CD4-positive, alpha-beta memory T cell (primary cell): ENCODE measurements at places on chromosomes 1 and 21.
A peak's percentile ranks its signal among the peaks of the same experiment; 100 is the strongest.

GRCh38 chr1:244241438-244241837, 190.4 kb downstream of the ZBTB18 start:
- no peaks in the 10 kb centered on the region for H3K4me1 ChIP-seq
- no peak for DNase-seq
- no peak overlapping the region for H3K4me3 ChIP-seq
- H3K27ac ChIP-seq: no peak overlapping the region
- H3K27me3 ChIP-seq: no peaks in the 10 kb centered on the region

GRCh38 chr1:156684227-156684782, 7.1 kb upstream of the NES start:
- H3K36me3 ChIP-seq: no peaks in the 10 kb centered on the region
- H3K27me3 ChIP-seq: peaks cover 13% of the 10 kb centered on the region
- no peak overlapping the region for H3K4me3 ChIP-seq
- DNase-seq: no peak
- H3K4me1 ChIP-seq: peaks cover 13% of the 10 kb centered on the region

DNA sequence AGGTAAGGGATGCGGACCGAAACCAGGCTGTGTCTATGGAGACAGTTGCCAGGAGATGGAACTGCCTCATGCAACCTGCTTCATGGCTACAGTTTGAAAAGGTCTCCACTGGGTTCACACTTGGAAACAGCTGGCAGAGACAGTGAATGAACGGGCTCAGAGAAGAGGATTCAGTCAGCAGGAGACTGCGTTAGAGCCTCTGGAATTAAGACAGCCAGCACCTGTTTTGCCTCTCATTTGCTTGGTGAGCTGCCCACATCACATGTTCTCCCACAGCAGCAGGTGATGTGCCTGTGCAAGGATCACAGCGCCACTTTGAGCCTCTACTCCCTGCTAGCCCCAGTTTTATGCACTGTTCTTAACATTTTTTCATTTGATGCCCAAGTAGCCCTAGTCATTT, 321.0 kb downstream of the PLPP3 start:
- no peaks in the 10 kb centered on the region for H3K27me3 ChIP-seq
- H3K4me1 ChIP-seq: no peaks in the 10 kb centered on the region
- H3K4me3 ChIP-seq: no peak overlapping the region
- DNase-seq: no peak

GRCh38 chr1:110007046-110007830, 22.7 kb downstream of the AHCYL1 start:
- H3K27me3 ChIP-seq: no peaks in the 10 kb centered on the region
- no peak overlapping the region for H3K4me3 ChIP-seq
- peaks cover 23% of the 10 kb centered on the region for H3K4me1 ChIP-seq

- no peaks in the 10 kb centered on the region for H3K27me3 ChIP-seq
- H3K36me3 ChIP-seq: peaks cover 40% of the 10 kb centered on the region
- peak; percentile 65 for DNase-seq
- H3K4me1 ChIP-seq: peaks cover 16% of the 10 kb centered on the region
- no peak overlapping the region for H3K4me3 ChIP-seq
Observed at GRCh38 chr1:36342426-36343185, 19.2 kb upstream of the EVA1B start.

GRCh38 chr1:6397844-6398441, 4.4 kb upstream of the ACOT7 start:
- no peaks in the 10 kb centered on the region for H3K27me3 ChIP-seq
- no peak overlapping the region for H3K4me3 ChIP-seq
- H3K36me3 ChIP-seq: no peaks in the 10 kb centered on the region
- DNase-seq: no peak
- no peak overlapping the region for H3K27ac ChIP-seq
- H3K4me1 ChIP-seq: peaks cover 14% of the 10 kb centered on the region

- no peaks in the 10 kb centered on the region for H3K27me3 ChIP-seq
- peaks cover 84% of the 10 kb centered on the region for H3K4me1 ChIP-seq
- peak; percentile 39 for DNase-seq
- no peaks in the 10 kb centered on the region for H3K36me3 ChIP-seq
- H3K27ac ChIP-seq: no peak overlapping the region
- no peak overlapping the region for H3K4me3 ChIP-seq
Observed at GRCh38 chr1:111656086-111657017, 36.8 kb downstream of the RAP1A start.

GRCh38 chr1:93620841-93621210, 60.8 kb downstream of the BCAR3 start:
- no peaks in the 10 kb centered on the region for H3K36me3 ChIP-seq
- H3K4me1 ChIP-seq: peaks cover 5% of the 10 kb centered on the region
- no peak for DNase-seq
- H3K27me3 ChIP-seq: no peaks in the 10 kb centered on the region

- H3K4me1 ChIP-seq: no peaks in the 10 kb centered on the region
- no peak for DNase-seq
- no peak overlapping the region for H3K4me3 ChIP-seq
- no peaks in the 10 kb centered on the region for H3K36me3 ChIP-seq
- H3K27ac ChIP-seq: no peak overlapping the region
- H3K27me3 ChIP-seq: no peaks in the 10 kb centered on the region
Observed at GRCh38 chr1:245831518-245831917, 675.6 kb downstream of the SMYD3 start.

DNA sequence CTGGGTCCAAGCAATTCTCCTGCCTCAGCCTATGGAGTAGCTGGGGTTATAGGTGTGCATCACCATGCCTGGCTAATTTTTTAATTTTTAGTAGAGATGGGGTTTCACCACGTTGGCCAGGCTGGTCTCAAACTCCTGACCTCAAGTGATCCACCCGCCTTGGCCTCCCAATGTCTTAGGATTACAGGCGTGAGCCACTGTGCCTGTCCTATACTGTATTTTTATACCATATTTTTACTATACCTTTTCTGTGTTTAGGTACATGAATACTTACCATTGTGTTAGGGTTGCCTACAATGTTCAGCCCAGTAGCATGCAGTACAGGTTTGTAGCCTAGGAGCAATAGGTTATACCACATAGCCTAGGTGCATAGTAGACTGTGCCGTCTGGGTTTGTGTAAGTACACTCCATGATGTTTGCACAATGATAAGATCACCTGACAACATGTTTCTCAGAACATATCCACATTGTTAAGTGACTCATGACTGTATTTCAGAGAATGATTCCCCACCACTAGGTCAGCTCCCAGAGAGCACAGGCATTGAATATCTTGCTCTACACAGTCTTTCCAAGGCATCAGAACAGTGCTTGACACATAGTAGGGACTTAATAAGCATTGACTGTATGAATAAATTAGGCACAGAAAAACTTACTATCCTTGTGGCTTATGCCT, 6.0 kb upstream of the CITED4 start:
- H3K27me3 ChIP-seq: no peaks in the 10 kb centered on the region
- H3K36me3 ChIP-seq: no peaks in the 10 kb centered on the region
- H3K4me1 ChIP-seq: no peaks in the 10 kb centered on the region
- DNase-seq: no peak
- H3K27ac ChIP-seq: no peak overlapping the region

DNA sequence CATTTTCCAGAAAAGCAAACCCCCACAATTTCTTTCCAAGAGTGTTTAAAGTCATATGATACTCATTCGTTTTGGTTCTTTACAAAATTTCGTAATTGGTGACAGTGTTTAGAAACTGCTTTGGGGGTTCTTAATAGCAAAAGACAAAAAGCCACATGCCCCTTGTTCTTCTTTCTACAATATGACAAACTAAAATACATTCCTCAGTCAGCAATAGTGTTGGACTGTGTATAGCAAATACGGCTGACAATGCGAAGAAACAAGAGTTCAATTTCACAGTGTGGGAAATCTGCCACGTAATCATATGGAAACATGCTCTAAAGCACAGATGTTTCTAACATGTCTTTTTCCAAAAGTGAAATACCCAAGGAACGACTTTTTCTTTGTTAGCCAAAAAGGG, 7.6 kb upstream of the IFNAR1 start:
- H3K27me3 ChIP-seq: no peaks in the 10 kb centered on the region
- H3K36me3 ChIP-seq: no peaks in the 10 kb centered on the region
- H3K27ac ChIP-seq: no peak overlapping the region
- no peak for DNase-seq

DNA sequence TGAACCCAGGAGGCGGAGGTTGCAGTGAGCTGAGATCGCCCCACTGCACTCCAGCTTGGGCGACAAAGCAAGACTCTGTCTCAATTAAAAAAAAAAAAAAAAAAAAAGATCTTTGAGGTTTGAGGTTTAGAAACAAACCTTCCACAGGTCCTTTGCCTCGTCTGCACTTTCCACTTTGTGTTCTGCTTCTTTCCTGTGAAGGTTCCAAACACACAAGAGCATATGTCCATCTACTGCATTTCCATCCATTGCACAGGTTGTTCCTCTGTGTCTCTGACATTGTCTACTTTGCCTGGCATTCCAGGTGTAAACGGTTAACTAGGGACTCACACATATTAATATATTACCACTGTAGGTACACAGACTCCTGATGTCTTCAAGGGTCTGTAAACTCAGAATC, 40.1 kb downstream of the DSTYK start:
- no peaks in the 10 kb centered on the region for H3K27me3 ChIP-seq
- DNase-seq: peak; percentile 19
- H3K36me3 ChIP-seq: peaks cover 15% of the 10 kb centered on the region
- H3K4me1 ChIP-seq: peaks cover 20% of the 10 kb centered on the region
- H3K27ac ChIP-seq: no peak overlapping the region
- H3K4me3 ChIP-seq: no peak overlapping the region

- no peaks in the 10 kb centered on the region for H3K27me3 ChIP-seq
- H3K36me3 ChIP-seq: no peaks in the 10 kb centered on the region
- H3K4me3 ChIP-seq: no peak overlapping the region
- no peaks in the 10 kb centered on the region for H3K4me1 ChIP-seq
- no peak for DNase-seq
- H3K27ac ChIP-seq: no peak overlapping the region
Observed at GRCh38 chr1:33065301-33065700, 15.7 kb upstream of the AZIN2 start.

DNA sequence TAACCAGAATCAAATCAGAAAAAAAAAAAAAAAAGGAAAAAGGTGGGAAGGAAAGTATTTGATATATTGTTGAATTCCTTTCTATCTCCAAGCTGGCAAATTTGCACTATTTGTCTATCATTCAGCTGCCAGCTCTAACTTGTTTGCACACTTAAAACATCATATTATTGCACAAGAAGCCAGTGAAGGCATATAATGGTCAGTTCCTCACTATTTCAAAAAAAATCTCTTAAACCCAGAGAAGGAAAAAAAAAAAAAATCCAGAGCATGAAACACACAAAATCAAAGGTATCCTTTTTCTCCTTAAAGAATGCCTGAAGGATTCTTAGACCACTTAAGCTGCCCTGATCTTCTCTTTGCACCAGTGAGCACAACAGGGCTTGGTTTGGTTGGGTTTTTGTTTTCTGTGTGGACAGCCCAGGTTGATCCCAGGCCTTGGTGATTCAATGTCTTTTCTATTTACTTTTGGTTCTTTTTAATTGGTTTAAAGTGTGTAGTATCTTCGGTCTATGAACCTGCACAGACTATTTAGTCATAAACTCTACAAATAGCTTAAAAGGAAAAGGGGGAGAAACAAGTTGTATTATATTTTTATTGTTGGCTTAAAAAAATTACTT, 40.2 kb downstream of the DUSP10 start:
- peaks cover 8% of the 10 kb centered on the region for H3K4me1 ChIP-seq
- H3K27ac ChIP-seq: no peak overlapping the region
- no peak overlapping the region for H3K4me3 ChIP-seq
- H3K27me3 ChIP-seq: no peaks in the 10 kb centered on the region

DNA sequence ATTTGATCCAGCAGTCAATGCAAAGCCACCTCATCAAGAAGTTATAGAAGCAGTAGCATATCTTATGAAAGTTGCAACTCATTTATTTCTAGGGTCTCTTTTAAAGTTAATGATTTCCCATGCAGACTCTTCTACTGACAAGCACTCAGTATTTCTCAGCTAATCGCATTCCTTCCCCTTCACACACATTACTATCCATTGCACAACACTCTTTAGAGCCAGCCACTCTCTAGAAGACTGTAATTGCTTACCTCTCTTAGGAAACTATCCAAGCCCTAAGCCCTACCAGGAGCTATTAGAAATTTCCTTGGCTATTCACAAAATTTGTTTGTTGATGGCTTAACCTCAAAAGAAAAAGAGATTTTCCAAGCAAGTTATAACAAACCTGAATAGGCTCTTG, 106.0 kb downstream of the ADAMTS1 start:
- no peaks in the 10 kb centered on the region for H3K36me3 ChIP-seq
- H3K27me3 ChIP-seq: no peaks in the 10 kb centered on the region
- no peak overlapping the region for H3K4me3 ChIP-seq
- DNase-seq: no peak
- no peak overlapping the region for H3K27ac ChIP-seq

DNA sequence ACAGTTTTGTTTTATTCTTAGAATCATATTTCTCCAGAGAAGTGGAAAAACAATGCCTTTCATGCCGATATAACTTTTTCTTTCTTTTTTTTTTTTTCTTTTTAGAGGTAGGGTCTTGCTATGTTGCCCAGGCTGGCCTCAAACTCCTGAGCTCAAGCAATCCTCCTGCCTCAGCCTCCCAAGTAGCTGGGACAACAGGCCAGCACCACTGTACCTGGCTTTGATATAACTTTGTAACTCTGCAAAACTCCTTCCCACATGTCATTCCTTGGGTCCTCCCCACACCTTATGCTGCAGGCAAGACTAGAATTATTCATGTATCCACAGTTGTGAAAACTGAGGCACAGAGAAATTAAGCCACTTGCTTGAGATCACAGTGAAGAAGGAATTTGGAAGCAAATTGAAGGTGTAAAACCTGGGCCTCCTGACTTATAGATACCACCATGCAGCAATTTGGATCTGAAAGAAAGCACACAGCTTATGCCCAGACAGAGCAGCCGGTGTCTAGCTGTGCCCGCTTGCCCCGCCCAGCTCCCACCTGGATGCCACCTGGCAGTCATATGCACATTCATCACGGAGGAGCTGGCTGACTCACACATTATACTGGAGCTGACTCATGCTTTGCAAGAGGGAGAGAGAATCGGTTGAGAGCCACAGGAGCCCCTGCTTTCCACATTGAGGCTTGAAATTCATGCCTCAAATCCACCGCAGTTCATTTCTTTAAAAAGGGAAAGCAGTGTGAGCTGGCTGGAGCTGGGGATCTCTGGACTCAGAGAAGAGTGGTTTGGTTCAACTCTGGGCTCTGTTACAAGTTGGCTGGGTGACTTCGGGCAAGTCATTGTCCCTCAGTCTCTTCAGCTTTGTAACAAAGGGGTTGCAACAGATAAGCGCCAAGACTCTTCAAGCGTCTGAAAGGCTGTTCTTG, 8.3 kb upstream of the SLC2A1 start:
- H3K4me3 ChIP-seq: no peak overlapping the region
- H3K27me3 ChIP-seq: no peaks in the 10 kb centered on the region
- H3K4me1 ChIP-seq: no peaks in the 10 kb centered on the region
- no peak for DNase-seq
- no peaks in the 10 kb centered on the region for H3K36me3 ChIP-seq

- H3K4me1 ChIP-seq: no peaks in the 10 kb centered on the region
- H3K36me3 ChIP-seq: no peaks in the 10 kb centered on the region
- H3K4me3 ChIP-seq: no peak overlapping the region
- H3K27ac ChIP-seq: no peak overlapping the region
- H3K27me3 ChIP-seq: no peaks in the 10 kb centered on the region
Observed at GRCh38 chr1:212196355-212196754, 88.9 kb upstream of the PPP2R5A start.

DNA sequence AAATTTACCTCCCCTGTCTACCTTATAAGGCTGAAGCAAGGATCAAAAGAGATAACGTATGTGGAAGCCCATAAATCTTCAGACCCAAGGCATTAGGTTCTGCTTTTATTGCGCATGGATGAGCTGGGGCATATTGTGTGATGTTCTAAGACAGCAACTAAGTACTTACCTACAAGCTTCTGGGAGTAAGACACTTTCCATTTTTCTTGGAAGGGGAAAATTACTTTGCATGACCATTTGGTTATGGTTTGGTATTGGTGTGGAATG, 21.1 kb downstream of the LMOD1 start:
- DNase-seq: no peak
- no peaks in the 10 kb centered on the region for H3K4me1 ChIP-seq
- H3K4me3 ChIP-seq: no peak overlapping the region
- H3K27me3 ChIP-seq: no peaks in the 10 kb centered on the region
- H3K27ac ChIP-seq: no peak overlapping the region
